Left renal pelvis (tissue), 4 donors: ENCODE measurements at places on chromosomes 5 and 9. TPM values are rescaled to one million over a fixed set of nuclear protein-coding genes. Genes with fewer than 3 reads are reported as not detected.

LCN10 gene
- polyA plus RNA-seq: 2.1 TPM

PDZD2 gene
- 19.2 TPM for polyA plus RNA-seq

- DNase-seq: no peak
Measured at GRCh38 chr5:68267066-68267465, 51.5 kb downstream of the PIK3R1 start.

GRCh38 chr5:101346906-101347305 lies 443.8 kb upstream of the ST8SIA4 start:
- DNase-seq: no peak

DNA sequence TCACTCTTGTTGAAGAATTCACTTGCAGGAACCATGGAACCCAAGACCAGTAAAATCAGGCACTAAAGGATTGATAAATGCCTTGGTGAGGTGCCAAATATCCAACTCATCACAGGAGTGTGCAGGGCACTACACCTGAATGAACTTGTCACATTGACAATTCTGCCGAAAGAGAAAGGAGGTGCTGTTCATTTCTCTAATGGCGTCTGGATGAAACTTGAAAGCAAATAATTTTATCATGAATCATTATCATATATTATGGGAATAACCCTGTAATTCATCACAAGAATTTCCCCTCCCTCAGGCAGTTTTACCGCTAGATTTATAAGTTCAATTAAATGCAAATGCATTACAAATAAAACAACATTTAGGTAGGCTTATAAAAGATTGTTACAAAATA lies 360.0 kb downstream of the GLIS3 start:
- no peak for DNase-seq

DNA sequence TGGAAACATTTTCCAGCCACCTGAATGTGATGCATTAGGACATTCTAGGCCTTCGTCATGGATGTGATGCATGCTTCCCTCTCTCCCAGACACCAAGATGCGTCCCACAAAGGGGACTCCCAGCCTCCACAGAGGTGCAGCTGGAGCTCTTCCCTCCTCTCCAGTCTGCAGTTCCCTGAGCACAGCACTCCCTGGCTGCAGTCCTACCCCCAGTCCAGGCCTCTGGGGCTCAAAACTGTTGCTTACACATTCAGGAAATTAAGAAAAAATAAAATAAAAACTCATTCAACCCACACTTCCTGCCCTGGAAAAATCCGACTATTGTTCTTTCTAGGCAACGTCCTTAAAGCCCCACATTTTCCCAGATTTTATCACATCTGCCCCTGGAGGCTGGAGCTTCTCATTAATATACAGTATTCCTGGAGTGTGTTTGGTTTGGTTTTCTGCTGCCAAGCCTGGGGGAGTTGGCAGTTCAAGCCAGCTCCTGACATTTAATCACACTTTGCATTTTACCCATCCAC lies 78.4 kb upstream of the ICE1 start:
- no peak for DNase-seq

GRCh38 chr5:91020065-91020800 lies 362.9 kb downstream of the ARRDC3 start:
- DNase-seq: no peak

DNA sequence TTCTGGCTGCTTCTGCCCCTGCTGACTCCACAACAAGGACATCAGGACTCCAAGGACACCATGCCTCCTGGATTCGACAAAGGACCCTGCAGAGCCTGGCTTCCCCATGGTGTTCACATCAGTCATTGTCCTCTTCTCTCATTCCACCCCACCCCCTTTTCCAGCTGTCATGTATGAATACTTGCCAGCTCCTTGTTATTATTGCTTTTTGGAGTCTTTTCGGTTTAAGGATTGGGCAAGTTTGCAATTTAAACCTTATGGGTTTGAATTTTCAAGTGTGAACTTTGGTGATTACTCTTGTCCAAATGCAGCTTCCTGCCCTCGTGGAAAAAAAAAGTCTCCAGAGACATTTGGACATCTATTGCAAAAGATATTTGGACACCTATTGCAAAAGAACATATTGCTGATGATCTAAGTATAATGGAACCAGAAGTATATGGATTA lies 14.2 kb upstream of the LVRN start:
- DNase-seq: no peak

DNA sequence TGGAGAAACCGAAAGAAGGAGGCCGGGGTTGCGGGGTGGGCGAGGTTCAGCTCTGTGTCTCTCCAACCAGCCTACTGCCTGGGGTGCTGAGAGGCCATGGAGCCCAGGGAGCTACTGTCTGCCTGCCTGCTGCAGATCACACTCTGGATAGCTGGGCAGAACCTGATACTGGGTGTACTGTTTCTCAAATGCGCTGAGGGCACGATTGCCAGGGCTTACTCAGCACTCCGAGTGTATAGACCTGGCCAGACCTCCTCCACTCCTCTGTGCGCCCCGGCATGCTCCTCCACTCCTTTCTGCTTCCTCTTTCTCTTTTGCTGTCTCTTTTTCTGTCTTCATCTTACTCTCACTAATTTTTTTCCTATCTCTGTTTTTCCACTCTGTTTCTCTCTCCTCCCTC lies 215.1 kb downstream of the PAPPA start:
- DNase-seq: no peak

DNA sequence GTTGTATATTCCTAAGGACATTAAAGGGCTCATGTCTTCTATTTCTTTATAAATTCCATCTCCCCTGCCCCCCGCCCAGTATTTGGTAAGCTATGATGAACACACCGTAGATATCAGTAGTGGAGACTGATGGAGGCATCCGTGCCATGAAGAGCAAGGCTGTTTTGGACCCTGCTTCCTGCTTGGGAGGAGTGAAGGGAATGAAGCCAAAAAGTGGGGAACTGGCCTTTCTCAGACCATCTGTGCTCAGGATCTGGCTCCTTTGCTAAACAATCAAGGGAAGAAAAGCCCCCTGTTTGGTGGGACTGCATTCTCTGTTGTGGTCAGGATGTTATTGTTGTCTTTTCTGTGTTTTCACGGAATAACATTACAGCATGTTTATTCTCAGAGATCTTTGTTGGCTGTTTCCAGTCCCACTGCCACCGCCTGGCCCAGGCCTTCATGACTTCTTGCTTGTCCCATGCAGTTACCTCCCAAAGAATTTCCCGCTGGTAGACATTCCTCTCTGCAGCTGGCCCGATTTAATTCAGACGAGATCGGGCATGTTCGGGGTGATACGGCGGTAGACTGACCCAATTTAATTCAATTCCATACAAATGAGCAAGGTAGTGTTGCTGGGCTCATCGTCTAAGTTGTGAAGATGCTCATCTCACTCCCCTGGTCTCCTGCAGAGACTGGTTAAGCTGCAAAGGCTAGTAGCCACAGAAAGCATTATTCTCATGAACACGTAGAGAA lies 31.4 kb upstream of the ANKH start:
- DNase-seq: no peak

DNA sequence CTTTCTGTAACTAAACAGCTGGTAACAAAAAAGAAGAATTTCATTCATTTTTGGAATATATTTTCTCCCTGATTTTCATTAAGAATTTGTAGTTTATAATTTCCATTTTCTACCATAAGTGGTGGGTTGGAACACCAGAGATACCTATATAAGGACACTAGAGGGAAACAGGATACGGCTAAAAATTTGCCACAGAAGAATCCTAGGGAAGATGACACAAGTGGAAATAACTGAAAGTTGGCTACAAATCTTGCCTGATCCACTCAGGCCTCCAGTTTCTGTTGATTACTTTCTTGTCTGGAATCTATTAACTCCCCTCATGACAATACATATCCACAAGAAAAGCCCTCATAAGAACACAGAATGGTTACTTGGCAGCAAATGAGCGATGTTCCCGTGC lies 46.8 kb downstream of the FREM1 start:
- no peak for DNase-seq

DNA sequence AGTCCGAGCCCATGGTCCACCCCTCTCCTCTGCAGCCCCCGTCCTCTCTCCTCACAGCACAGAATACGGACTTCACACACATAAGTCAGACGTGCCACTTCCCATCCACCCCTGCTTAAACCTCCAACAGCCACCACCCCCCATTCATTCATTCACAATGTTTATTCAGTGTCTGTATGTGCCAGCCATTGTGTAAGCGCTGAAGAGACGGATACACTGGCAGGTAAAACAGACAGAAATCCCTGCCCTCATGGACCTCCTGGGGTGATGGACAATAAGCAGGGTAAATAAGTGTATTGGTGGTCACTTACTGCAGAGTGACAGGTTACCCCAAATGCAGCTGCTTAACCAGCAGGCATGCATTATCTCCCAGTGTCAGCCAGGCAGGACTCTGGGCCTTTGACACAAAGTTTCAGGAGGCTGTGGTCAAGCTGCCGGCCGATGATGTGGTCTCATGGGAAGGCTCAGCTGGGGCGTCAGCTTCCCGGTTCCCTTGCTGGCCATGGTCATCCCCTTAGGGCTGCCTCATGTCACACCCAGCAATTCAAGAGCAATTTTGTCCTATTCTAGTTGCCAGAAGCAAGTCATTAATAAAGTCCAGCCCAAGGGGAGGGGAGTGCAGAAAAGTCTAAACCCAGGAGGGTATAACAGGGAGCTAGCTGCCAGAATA lies 1.8 kb upstream of the PAXX start:
- no peak for DNase-seq
